Right forelimb (tissue), 1 donor: ENCODE measurements at places on chromosomes 13 and 19.

GRCh38 chr19:52138278-52138982, 1.3 kb downstream of the ZNF616 start:
- DNase-seq, result peak; percentile 62

DNA sequence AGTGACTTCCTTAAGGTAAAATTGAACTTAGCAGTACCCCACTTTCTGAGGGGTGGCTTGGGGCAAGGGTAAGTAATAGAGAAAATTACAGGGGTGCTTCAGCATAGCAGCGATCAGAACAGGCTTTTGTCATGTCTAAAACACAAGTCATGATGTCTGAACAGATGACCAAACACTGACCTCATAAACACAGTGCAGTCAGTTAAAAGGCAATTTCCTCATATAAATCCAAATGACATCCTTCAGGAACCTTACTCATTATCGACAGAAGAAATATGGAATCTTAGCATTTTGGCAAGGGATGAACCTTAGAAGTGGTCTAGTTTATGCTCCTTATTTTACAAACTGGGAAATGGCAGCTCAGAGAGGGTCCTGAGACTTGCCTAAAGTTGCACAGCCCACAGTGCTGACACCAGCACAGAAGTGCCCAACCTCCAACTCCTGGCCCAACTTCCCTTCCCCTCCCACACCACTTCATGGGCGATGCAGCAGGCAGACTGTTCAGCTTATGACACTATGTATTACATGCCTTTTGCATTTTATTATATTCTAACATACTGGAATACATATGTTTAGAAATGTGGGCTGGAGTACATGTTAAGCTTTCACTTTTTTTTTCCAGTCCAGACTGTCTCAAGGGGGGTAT, 3.6 kb downstream of the GJA3 start:
- DNase-seq, result no peak

GRCh38 chr19:46065486-46066071, 24.8 kb upstream of the IGFL4 start:
- no peak for DNase-seq

DNA sequence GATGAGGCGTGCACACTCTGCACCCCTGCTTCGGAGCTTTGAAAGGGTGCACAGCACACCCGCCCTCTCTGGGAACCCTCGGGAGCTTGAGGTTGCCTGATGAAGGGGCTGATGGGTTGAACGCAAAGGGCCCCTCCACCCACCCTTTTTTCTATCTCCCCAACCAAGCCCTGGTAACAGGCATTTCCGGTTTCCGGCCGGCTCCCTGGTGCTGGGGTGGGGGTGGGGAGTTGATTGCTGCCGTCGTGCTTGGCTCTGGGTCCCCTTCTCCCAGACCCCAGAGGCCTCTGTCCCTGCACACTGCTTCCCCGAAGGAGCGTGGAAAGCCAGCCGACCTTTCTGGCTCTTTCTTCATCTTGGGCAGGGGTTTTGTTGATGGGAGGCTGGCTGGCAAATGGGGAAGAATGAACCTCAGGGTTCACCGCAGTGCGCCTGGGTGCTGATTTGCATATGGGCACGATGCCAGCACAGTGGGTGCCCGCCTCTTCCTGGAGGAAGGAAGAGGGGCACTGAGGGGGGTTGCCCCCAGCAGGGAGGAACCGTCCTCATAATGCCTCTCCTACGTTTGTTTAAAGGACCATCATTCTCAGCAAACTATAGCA, 29.1 kb downstream of the VAV1 start:
- peak; percentile 54 for DNase-seq

DNA sequence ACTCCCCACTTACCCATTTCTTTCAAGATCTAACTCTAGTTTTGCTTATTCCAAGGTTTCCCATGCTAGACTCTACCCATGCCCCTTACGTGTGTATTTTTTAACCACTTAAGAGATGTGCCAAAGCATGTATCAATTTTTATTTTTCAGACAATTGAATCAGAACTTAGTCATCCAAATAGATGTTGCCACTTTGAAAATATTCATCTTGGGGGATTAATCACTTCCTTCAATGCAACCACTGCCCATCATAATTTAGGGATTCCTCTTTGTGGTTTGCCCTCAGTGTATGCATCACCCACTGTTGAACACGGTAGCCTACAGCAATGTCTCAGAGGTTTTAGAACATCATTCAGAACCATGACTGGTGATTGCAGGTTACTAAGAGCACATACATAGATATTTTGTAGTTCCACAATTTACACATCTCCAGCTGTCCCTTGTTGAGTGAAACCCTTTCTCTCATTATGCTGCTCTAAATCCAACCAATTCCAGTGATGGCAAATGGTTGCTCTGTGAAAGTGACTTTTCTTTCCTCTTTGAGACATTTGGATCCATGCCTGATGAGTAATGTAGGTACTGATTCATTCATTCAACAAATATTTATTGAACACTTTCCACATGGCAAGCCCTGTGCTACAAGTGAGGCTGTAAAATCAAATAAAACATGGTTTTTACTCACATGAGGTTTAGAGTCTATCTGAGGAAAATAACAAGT, 60.6 kb upstream of the SERP2 start:
- DNase-seq, result no peak

DNA sequence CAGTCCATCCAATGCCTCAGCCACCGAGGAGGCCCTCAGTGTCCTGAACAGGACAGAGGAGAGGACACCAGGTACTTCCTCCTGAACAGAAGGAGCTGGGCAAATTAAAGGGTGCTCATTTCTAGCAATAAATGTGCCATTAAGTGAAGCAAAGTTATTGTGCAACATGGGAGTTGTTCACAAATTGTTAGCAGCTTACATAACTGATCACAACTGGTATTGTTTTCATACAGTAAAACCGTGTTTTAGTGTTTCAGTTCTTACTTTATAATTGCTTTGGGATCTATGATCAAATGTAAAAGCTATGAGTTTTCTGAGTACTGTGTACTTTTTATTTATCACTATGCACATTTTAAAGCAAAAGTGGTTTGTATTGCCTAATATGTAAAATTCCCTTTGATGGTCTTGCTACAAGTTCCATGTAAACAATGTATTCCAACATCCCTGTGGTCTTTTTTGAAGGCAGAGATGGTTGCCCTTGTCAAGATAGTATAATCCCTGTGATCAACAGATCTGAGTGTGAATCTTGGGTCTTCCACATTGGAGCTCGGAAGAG, 263.1 kb downstream of the FGF14 start:
- DNase-seq, result no peak

DNA sequence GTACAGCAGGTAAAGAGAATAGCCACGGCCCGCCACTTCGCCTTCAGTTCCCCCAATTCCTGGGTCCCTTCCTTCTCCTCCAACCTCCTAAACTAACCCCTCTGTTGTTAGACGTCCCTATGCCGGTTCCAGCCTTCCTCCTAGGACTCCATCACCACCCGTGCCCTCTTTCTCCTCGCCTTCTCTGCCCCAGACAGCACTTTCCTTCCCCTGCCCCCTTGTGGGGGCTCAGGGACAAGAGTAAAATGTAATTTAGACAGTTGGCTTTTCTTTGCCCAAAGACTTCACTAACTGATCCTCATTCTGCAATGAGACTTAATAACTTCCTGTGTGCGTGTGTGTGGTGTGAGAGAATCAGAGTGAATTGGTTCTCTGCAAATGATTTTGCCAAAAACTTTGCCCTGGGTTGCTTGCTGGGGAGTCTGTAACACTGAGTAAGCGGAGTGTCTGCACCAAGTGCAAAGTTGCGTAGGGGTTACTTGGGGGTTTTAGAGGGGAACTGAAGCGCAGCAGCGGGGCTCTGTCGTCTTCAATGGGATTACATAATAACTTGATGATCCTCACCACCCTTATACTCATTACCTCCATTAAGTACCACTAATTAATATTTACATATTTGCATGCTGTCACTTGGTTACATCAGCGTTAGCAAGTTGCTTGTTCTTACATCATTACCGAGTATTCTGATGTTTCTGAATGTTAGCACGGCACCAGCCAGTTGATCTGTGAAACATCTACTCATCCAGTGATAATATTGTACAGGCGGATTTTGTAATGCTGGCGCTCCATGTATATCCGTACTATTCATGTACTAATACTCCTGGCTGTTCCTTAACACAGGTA, 19.9 kb upstream of the SGCG start:
- peak; percentile 50 for DNase-seq

DNA sequence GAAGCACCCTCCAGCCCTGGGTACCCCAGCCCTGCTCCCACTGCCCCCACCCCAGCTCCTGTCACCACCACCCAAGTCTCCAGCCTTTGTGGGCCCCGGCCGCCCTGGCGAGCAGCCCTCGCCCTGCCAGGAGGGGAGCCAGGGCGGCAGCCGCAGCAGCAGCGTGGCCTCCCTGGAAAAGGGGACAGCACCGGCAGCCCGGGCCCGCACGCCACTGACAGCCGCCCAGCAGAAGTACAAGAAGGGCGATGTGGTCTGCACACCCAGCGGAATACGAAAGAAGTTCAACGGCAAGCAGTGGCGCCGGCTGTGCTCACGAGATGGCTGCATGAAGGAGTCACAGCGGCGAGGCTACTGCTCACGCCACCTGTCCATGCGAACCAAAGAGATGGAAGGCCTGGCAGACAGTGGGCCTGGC, 3.9 kb downstream of the CIC start:
- DNase-seq, result no peak

DNA sequence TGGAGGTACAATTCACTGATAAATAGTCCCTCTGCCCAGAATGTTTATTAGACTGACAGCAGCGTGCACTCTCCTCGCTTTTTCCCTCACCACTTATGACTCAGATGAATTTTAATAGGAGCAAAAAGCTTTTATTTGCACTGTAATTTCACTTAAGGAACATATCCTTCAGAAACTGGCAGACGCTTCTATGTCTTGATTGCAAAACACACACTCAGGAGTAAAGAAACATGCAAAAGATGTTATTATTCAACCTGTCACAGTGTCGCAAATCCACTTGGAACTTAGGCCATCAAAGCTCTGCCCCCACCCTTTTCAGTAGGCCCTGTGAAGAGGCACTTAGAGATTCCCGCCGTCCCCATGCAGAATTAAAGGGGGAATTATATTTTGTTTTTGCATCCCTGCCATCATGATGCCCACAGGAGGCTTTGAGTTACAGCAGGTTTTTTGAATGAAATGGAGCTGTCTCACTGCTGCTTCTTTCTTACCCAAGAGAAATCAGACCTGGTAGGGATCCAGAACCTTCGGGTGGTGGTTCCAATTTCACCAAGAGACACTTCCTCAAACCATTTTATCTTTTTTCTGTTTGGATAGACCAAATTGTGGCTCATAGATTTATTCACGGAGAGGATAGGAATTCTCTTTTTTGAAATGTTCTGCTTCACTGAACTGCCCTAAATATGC, 74.5 kb downstream of the GGACT start:
- no peak for DNase-seq

- no peak for DNase-seq
These were observed 28.7 kb upstream of the LMO7 start for GRCh38 chr13:75607447-75607846.

DNA sequence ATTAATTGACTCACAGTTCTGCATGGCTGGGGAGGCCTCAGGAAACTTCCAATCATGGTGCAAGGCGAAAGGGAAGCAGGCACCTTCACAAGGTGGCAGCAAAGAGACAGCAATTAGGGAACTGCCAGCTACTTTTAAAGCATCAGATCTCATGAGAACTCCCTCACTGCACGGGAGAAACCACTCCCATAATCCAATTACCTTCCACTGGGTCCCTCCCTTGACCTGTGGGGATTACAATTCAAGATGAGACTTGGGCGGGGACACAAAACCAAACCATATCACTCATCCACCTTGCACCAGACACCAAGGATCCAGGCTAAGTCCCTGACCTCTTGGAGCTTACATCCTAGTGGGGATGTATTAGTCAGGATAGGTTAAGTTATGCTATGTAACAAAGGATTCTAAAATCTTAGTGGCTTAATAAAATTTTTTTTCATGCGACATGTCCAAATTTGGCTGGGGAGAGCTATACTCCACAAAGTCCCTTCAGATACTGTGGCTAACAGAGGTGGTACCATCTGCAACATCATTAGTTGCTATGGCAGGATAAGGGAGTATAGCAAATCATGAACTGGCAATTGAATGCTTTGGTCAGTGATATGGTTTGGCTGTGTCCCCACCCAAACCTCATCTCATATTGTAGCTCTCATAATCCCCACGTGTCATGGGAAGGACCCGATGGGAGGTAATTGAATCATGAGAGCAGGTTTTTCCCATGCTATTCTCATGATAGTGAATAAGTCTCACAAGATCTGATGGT, 8.3 kb upstream of the FAM187B start:
- no peak for DNase-seq

DNA sequence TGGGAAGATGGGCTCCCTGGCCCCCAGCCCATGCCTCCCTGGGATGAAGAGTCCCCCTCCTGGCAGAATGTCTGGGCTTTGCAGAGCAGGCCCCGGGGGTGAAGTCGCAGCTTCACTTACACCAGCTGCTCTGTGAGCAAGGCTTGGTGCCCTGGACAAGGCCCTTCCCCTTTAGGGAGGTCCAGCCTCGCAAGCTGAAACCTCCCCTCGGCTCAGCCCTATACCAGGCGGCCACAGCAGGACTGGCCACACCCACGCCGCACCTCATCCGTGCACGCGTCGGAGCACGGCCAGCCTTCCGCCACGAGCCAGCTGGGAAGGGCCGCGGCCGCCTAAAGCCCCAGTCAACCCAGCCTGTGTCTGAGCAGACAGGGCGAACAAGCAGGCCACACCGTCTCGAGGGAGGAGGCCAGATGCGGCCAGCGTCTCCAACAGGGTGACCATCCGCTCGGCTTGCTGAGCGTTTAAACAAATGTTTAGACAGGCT, 83.2 kb upstream of the MCF2L start:
- peak; percentile 89 for DNase-seq

- no peak for DNase-seq
These were observed 1170.4 kb downstream of the EFNB2 start for GRCh38 chr13:105365021-105365550.

- DNase-seq, result no peak
These were observed 2.1 kb downstream of the CSNK1G2 start for GRCh38 chr19:1942934-1943555.

DNA sequence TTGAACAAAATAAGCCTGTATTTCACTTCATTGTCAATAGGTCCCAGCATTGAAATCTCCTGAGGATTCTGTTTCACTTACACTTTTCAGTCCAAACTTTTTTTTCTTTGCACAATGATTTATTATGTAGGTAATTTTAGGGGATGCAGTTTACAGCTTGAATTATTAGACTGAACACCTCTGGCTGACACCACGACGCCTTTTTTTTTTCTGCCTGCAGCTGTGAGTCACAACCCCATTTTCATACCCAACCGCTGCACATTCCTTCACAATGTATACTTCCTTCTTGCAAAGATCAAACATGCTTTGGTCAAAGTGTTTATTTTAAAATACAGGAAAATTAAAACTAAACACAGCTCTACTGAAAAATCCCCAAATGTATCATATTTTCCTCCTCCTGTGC, 11.4 kb downstream of the ZIC2 start:
- no peak for DNase-seq

- no peak for DNase-seq
These were observed 23.5 kb upstream of the USP12 start for GRCh38 chr13:27194895-27195764.
